ENCODE measurements at places on chromosomes 3 and 15.

DNA sequence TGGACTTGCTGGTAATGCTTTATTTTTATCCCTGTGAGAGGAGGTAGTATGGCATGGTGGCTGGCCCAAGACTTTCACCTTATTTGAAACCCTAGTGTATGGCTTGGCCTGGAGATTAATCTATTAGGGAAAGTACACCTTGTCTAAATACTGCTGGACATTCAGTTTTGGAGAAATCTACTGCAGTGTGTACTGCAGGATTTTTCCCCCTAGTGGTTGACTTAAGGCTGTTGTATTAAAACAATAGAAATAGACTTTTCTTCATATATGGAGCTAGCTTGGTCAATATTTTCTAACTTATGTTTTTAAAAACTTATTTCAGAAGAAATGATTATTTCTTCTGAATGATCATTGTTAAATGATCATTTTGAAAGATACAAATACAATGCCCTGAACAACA is 13.9 kb upstream of the SLITRK3 start:
- peak; percentile 12 for DNase-seq

- DNase-seq: peak; percentile 12
Observed at GRCh38 chr15:76711351-76711827, 193.8 kb downstream of the SCAPER start.

- no peak for DNase-seq
Observed at GRCh38 chr3:47379411-47379899, 1.4 kb upstream of the PTPN23 start.

DNA sequence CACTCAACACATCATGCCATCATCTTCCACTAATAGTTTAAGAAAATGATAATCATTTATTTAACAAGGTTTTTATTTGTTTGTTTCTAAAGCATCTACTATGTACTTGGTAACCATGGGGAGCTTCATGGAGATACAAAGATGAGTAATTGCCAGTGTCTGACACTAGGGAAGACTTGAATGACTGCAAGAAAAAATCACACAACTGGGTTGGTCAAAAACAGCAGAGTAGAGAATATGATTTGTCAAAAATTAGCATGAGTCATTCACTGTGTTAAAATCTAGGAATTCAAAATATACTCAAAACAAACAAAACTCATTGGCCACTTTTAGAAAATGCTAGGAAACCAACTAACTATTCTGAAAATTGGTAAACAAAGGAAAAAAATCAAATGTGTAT is 6.3 kb downstream of the BNC1 start:
- no peak for DNase-seq

DNA sequence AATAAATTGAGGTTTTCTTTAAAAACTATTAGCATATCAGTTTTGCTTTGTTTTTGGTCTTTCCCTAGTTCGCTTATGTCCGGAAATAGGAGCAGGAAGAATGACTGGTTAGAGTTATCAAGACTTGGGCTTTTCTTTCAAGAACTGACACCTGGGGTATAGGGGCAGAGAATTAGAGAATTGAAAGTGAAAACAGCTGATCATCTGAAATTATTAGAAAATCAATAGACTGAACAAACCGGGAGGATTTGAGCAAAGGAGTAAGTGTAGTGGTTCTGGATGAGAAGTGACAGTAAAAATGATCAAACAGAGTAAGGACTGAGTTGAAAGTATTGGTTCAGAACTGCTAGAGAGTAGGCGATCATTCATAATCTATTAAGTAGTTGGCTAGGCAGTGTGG is 6.0 kb downstream of the MINDY2 start:
- no peak for DNase-seq

DNA sequence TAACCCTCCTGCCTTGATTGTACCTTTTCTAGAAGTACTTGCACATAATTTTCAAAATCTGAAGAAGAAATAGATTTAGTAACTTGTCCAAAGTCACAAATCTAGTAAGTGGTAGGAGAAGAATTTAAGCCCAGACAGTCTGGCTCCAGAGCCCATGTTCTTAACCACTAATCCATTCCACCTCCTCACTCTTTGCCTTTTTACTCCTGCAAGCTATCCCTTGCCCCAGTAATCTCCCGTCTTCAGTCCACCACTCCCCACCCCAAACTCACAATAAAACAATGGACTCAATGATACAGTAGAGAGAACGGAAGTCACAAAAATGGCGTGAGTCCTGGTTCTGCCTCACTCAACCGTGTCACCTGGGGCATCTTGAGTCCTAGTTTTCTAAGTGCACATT is 48.7 kb downstream of the SETMAR start:
- DNase-seq: no peak

DNA sequence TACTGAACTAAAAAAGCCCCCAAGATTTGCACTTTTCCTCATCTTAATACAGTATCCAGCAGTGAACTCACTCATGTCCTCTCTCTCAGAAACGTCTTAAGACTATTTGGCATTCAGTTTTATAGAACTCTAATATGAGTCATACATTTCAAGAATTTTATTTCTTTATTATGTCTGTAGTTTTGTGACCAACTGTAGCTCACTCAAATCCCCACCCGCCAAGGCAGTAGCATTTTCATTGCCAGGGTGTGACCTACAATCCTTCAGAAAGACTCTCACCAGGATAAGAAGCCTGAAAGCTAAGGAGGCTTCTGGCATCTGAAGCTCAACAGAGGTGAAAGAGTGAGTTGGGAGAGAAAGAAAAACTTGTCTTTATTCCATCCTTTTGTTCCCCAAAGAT is 537.1 kb downstream of the RSL24D1 start:
- DNase-seq: no peak

Measured in hematopoietic multipotent progenitor cell treated with erythropoietin and hydrocortisone succinate and interleukin-3 and kit ligand, for 6 days (in vitro differentiated cells).